ENCODE measurements at places on chromosomes 13 and 19.

GRCh38 chr19:35040826-35041547, 534 bp upstream of the HPN start:
- DNase-seq: no peak

DNA sequence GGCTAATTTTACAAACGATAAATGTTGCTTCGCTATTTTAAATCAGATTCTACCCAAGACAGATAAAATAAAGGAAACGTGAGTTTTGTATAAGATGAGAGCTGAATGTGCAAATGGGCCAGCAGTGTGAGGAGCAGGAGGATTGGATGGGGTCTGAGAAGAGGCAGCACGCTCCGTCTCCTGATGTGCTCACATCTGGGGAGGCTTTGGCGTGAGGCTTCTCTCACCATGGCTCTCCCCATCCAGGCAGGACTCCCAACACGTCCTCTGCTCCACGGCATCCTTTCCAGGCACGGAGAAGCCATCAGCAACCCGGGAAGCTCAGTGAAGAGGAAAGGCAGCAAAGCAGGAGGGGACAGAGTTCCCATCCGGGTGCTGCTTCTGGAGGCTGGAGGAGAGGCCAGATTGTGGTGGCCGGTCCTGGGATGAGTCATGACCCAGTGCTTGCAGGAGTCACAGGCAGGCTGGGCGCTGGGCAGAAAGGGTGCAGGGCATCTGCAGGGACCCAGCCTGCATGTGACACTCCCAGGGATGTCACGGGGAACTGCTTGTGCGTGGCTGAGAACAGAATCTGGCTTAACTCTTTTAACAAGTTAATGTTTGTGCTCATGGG, 47.5 kb downstream of the ZNF536 start:
- no peak for DNase-seq

DNA sequence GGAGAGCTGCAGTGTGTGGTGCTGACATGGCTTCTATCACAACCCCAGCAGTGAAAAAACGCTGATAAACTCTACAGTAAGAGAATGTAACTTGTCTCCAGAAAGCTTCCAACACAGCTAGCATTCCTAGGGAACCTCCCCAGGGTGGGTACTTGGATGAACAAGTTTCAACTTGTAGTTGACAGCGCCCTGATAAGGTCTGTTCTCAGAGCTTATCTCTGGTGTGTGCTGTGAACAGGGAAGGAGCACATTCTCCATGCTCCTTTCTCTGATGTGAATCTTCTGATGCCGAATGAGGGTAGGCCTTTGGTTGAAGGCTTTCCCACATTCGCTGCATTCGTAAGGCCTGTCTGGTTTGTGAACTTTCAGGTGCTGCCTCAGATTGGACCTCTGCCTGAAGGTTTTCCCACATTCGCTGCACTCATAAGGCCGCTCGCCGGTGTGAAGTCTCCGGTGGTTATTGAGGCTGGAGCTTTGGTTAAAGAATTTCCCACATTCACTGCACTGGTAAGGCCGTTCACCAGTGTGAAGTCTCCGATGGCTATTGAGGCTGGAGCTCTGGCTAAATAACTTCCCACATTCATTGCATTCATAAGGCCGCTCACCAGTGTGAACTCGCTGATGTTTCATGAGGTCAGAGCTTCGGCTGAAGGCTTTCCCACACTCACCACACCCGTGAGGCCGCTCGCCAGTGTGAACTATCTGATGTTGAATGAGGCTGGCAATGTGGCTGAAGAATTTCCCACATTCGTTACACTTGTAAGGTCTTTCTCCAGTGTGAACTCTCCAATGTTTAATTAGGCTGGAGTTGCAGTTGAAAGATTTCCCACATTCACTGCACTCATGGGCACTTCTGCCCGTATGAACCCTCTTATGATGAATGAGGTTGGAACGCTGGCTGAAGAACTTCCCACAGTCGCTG, 5.9 kb downstream of the ZNF792 start:
- no peak for DNase-seq

GRCh38 chr19:55325172-55325571, at the start of gene TMEM150B:
Gene TMEM150B (minus strand): TSS chr19:55325341. CDS start chr19:55321036, 4,305 bp downstream.
- DNase-seq: no peak

- DNase-seq: no peak
Measured at GRCh38 chr13:102970542-102970941, 95.7 kb downstream of the SLC10A2 start.

DNA sequence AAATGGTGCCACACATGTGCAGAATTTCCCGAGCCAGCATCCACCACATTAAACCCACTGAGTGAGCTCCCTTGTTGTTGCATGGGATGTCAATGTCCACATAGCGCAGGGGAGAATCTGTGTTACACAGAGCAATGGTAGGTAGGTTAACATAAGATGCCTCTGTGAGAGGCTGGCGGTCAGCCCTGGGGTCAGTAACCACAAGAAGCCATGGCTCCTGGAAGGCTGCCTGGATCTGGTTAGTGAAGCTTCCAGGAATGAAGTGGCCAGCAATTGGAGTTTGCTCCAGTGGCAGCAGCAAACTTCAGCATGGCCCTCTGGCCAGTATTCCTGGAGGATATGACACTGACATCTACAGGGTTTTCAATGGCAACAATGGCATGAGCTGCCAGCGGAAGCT, 37.0 kb upstream of the PCDH9 start:
- no peak for DNase-seq

GRCh38 chr19:35223084-35223790, 5.3 kb downstream of the FAM187B start:
- no peak for DNase-seq

DNA sequence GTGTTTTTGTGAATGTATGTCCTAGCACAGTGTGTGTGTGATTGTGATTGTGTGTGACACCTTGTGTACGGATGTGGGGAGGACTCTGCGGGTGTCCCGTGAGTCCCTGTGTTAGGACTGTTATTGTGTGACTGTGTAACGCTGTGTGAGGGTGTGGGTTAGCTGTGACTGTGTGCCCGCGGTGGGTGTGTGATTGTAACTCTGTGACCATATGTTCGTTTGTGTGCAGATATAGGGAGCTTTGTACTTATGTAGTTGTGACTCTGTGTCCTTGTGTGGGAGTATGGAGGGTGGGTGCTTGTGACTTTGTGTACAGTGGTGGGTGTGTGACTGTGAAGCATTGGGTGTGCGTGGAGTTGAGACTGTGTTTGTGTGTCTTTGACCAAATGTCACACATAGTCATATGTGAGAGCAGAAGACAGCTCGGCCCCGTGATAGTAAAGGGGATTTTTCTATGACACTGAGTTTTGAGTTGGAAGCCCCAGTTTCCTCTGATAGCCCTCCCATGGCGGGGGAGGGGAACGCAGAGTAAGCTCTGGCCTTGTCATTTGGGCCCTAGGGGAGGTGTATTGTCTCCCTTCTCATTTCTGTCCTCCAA, 949 bp upstream of the ZNF260 start:
- no peak for DNase-seq

- no peak for DNase-seq
Measured at GRCh38 chr13:42752731-42753130, 28.7 kb upstream of the FAM216B start.

GRCh38 chr13:97512732-97513131, 78.8 kb downstream of the RAP2A start:
- DNase-seq: no peak

GRCh38 chr19:55131421-55131820, 14.0 kb upstream of the PPP1R12C start:
- no peak for DNase-seq

GRCh38 chr13:39455521-39456175, 147.3 kb downstream of the LHFPL6 start:
- no peak for DNase-seq

DNA sequence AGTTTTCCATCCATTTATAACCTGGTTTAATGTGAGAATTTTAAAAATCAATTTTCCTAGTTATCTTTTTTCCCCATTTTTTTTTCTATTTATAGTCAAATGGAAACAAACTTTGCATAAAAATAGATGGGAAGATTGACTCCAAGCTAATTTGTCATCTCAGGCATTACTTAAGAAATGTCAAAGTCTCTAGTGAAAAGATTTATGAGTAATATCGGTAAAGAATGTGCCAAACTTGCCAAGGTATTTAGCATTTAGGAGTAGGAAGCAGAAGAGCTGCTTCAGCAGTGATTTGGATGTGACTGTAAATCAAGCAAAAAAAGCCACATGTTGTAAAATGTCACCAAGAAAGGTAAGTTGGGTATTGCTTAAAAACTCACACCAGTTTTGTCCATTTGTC, 108.6 kb downstream of the LACC1 start:
- no peak for DNase-seq

DNA sequence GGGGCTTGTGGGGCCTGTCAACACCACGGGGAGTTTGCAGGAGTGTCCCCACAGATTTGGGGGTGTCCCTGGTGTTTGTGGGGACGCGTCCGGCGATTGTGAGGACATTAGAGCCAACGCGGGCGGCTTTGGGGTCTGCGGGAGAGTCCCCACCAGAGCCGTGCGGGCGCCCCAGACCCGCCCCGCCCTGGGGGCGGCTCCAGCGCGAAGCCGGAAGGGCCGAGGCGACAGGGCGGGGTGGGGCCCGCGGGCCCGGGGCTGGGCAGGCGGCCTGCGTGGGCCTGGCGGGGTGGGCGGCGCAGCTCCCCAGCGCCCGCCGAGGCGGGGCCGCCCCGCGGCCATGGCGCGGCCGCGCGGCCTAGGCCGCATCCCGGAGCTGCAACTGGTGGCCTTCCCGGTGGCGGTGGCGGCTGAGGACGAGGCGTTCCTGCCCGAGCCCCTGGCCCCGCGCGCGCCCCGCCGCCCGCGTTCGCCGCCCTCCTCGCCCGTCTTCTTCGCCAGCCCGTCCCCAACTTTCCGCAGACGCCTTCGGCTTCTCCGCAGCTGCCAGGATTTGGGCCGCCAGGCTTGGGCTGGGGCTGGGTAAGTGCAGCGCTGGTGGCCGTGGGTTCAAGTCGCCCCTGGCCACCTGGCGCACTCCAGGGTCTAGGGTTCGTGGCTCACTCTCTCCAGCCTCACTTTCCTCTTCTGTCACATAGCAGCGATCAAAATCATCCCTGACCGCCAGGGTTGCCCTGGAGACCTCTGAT, 10.3 kb downstream of the PDE4A start:
- no peak for DNase-seq

- DNase-seq: no peak
Measured at GRCh38 chr19:56917998-56918397, 77.5 kb upstream of the PEG3 start.

- DNase-seq: no peak
Measured at GRCh38 chr19:20028611-20029010, 10.7 kb downstream of the ZNF682 start.

- DNase-seq: no peak
Measured at GRCh38 chr19:34366738-34367623, 2.0 kb downstream of the GPI start.

DNA sequence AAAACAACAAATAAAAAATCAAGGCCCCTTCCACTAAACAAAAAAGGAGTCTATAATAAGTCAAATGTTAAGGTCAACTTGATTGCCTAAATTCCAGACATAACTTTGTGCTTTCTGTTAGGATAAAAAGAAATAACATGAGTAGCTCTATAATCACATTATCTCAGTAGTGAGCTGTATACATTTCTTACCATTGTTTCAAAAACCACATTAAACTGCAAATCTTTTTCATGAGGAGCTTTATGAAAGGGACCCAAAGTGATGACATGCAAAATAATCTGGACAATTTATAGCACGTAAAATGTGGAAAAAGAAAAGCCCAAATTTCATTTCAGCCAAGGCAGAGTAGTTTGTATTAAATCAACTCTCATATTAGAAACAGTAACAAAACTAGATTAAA, 269.2 kb downstream of the KLF12 start:
- DNase-seq: no peak

GRCh38 chr19:51441410-51442390, 16.6 kb downstream of the SIGLEC8 start:
- peak; percentile 66 for DNase-seq

DNA sequence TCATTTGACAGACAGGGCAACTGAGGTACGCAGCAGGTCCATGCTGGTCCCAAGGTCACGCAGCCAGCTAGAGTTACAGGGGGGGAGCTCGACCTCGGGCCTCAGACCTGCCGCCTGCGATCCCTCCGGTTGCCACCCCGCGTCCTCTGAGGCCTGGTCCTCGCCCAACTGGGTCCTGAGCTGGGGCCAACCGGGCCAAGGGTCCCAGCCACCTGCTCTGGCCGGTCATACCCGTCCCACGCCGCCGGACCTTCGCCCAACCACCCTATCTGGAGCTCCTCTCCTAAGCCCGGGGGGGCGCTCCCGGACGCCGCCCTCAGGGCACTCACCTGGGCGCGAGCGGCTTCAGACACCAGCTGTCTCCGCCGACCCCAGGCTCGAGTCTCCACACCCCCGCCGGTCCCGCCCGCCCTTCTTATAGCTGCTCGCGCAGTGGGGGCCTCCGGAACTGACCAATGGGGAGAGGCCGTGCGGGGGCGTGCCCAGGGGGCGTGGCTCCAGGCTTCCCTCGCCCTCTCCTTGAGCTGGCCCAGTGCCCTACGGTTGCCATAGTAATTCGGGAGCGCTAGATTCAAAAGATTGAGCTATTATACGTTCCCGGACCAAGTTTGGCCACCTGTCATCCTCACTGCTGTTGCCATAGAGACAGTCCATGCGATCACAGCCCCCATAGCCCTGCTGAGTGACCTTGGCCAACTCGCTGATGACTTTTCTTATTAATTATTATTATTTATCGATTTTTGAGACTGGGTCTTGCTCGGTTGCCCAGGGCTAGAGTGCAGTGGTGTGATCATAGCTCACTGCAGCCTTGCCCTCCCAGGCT, at the start of gene PLIN5:
Gene PLIN5 (minus strand): TSS at position 389 of the 823 bp plus-strand sequence. CDS start 1,150 bp downstream, outside the sequence.
- DNase-seq: no peak

- peak; percentile 96 for DNase-seq
Measured at GRCh38 chr19:18281082-18282020, at the start of gene JUND. Gene JUND (minus strand): TSS chr19:18281622. CDS start chr19:18281484, 138 bp downstream.

DNA sequence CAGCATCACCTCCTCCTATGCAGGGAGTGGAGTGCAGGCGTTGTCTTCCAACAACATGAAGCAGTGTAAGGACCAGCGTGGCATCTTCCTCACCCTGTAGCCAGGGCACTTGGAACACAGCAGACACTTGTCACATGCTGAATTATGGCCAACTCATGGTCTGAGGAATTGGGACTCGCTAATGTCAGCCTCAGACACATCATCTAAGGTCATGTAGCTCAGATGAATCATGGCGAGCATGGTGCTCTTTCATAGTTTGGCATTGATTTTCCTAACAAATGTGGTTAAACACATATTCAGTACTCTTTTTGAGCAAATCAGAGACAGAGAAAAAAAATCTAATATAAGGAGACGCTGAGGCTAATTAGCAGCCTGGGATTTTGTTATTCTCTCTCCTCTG, 99.6 kb upstream of the SGCG start:
- no peak for DNase-seq

- DNase-seq: no peak
Measured at GRCh38 chr13:104297075-104297474, 1230.9 kb upstream of the SLC10A2 start.

DNA sequence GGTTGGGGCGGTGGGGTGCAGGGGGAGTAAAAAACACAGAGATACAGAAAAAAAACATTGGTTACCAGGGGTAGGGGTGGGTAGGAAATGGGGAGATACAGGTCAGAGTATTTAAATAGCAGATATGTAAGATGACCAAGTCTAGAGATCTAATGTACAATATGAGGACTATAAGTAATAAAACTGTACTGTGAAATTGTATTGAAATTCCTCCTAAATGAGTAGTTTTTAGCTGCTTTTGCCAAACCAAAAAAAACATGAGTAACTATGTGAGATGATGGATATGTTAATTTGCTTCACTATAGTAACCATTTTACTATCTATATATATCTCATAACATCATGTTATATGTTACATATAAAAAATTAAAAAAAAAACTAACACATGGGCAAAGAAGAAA, 29.6 kb downstream of the VWA8 start:
- DNase-seq: no peak
